ENCODE measurements at places on chromosomes 12 and 14. TPM values are rescaled to one million over a fixed set of nuclear protein-coding genes. Genes with fewer than 3 reads are reported as not detected.

The NKX2-8 gene
- total RNA-seq, result 0.46 TPM

GRCh38 chr14:71749613-71750238 lies 182.5 kb upstream of the RGS6 start:
- DNase-seq, result no peak

The IFNG-AS1 gene
- total RNA-seq, result not detected

DNA sequence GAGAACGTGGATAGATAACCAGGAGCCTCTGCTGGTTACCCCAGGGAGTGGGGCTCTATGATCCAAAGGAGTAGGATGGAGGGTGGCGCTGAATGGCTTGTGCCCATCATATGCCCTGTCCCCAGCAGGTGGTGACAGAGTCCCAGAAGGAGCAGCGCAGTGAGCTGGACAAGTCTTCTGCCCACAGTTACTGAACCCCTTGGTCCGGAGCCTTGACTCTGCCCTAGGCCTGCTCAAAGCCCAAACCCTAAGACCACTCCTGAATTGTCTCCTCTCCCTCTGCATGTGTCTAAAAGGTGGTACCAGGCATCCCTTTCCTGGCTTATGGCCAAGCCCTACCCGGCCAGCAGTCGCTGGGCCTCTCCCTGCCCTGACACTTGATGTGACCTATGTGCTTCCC lies 3.2 kb downstream of the PRPH start:
- no peak for DNase-seq

GRCh38 chr12:132259364-132259871 lies 70.0 kb downstream of the GALNT9 start:
- no peak for DNase-seq

The MGP gene
- 136 TPM for total RNA-seq

- DNase-seq, result no peak
These were observed 1.4 kb upstream of the HOXC10 start for GRCh38 chr12:53983568-53983949.

DNA sequence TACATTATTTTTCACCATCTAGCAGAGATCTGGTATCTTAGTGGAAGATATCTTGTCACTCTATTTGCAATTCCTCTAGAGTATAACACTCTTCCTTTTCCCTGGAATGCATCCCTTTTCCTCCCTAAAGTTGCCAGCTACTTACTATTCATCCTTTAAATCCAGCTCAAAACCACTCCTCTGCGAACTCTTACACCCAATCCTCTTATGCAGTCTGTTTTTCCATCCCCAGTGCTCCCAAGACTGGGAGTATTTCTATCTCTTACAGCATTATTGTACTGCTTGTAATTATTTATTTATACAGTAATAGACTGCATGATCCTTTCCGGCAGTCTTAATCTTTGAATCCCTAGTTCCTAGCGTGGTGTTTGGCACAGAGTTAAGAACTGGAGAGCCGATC lies 2.9 kb upstream of the SRGAP1 start:
- no peak for DNase-seq

DNA sequence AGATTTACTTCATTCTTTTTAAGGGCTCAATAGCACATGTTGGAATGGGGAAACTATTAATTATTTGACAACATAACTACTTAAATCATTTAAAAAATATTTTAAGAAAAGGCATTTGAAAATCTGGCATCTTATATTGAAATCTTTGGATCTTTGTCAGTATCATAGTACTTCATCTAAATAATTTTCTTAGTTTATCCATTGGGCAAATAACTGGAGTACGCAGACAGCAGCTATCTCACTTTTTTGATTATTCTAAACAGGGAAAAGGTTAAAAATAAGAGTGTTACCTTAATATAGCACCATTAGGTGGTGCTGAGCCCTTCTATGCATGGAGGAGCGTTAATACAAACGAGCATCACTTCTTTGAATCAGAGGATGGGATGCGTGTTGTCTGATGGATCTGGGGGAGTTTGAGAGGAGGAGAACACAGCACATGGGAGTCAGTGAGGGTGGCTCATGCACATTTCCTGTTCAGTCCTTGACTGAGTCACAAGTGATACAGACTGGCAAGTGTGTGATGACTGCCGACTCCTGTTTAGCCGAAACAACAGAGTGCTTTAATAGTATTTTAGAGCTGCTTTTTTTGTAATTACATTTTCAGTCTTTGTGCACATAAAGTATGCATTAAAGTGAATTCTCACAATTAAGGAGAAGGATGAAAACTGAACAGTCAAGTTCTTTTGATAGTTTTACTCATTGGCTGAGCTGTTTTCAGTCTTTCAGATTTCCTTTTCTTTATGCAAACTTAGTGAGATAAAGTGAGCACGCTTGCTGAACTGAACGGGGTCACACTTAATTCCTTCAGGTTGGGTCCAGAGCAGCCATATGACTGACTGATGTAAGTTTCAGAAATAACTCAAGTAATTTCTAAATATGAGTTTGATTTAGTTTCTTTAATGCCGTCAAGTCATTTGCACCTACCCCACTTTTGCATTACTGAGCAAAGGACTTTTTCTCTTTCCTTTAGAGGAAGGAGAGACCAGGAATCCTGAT lies 92.7 kb downstream of the DIP2B start:
- peak; percentile 44 for DNase-seq

The DHRS2 gene
- 0.28 TPM for total RNA-seq

DNA sequence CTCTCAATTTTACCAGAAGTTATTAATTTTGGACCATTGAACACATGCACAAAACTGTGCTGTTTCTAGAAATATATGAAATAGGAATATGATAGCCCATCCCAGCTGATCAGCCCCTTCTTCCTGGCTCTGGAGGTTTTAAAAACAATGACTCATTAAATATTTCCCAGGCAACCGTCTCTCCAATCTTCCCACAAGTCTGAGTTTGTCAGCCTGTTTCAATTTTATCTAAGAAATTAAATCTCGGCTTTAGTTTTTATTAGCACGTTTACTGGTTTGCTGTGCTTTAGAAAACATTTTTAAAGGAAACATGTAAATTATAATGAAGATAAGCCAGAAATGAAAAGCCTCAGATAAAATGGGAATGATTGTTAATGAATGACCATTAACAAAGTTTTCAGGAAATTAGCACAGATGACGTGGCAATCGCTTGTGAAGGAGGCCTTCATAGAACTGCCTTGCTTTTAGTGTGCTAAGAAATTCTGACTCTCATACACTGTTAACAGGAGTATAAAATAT lies 89.3 kb upstream of the RAP1B start:
- DNase-seq, result no peak

The JDP2 gene
- total RNA-seq, result 66.6 TPM

The MYRFL gene
- not detected for total RNA-seq

DNA sequence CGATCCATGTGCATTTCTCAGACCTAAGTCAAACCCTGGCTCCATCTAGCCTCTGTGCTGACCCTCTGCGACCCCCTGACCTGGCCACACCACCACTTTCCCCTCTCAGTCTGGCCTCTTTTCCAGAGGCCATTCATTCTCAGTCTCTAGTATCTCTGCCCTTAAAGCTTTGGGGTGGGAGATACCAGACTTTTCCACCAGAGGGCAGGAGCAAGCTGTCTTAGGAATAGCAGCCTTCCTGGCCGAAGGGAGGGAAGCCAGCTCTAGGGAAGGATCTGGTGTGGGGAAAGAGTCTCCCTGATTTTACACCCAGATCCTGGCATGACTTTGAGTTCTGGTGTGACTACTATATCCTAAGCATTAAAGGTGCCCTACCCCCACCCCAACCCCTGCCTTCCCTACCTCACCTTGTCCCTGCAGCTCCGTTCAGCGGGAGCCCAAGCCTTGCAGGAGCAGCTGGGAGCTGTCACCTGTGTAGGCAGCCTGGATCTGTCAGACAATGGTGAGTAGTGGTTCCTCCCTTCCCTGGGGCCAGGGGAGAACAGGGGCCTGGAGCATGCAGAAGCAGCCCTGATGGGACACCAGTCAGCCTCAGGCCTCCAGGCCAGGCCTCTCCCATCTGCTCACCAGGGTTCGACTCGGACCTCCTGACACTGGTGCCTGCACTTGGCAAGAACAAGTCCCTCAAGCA lies 6.6 kb downstream of the CARMIL3 start:
- DNase-seq, result peak; percentile 72

DNA sequence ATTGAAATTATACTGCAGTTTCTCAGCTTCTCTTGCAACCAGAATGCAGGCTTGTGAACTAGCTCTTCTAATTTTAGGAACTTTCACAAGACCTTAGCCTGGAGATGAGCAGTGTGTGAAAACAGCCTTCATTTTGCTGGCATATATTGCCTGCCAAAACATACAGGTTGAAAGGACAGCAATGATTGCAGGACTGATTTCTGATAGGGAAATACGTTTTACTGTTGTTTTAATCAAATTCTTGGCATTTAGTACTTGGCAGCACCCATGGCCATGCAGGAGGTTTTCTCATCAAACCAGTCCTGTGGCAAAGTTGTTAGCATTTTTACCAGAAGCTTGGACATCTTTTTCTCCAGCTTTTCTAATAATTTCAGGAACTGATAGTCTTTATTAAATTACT lies 91.9 kb upstream of the MUCL1 start:
- DNase-seq, result no peak

The BIN2 gene
- total RNA-seq, result 1.3 TPM

- no peak for DNase-seq
These were observed 25.6 kb downstream of the SETD1B start for GRCh38 chr12:121829250-121829918.

- no peak for DNase-seq
These were observed 60.0 kb downstream of the CFAP54 start for GRCh38 chr12:96549341-96549740.

The ERC1 gene
- 34.4 TPM for total RNA-seq

The SOAT2 gene
- total RNA-seq, result not detected

GRCh38 chr12:123834845-123835244 lies 72.7 kb downstream of the DNAH10 start:
- DNase-seq, result no peak

DNA sequence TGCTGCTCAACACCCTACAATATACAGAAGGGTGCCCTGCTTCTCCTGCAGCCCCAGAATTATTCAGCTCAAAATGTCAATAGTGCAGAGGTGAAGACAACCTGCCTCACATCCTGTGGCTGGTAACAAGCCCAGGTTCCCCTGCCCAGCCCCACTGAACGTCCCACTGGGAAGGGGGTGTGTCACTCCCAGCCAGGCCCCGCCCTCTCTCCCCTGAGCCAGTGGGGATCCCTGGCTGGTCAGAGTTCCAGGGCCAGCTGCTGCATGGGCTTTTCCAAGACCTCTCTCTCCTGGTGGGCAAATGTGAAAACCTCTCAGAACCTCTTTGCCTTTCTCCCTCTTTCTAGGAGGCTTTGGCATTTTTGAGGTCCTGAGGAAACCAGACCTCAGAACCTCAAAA lies 13.7 kb upstream of the LHX5 start:
- no peak for DNase-seq

DNA sequence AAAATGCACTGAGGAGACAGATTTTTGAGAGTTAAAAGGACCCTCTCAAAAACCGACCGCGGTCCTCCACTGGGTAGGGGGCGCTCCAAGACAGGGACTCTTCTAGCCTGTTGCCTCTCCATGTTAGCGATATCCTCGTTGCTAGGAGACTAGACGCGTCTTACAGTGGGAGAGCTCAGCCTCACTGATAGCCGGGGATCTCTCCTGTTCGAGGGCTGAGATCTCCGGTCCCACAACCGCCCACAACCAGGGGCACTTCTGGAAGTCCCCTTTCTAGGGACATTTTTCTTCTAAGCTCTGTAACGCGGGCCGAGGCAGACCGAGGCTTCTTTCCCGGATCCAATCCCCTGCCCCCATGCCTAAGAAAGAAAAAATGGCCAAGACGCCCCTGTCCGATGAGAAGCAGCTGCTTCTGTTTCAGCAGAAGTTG lies 21.3 kb downstream of the FKBP11 start:
- DNase-seq, result peak; percentile 73

GRCh38 chr14:90607141-90607540 lies 209.1 kb downstream of the TTC7B start:
- DNase-seq, result no peak

GRCh38 chr12:106490264-106490663 lies 92.5 kb upstream of the RFX4 start:
- DNase-seq, result no peak

- no peak for DNase-seq
These were observed 27.4 kb upstream of the DDHD1 start for GRCh38 chr14:53180272-53181221.

DNA sequence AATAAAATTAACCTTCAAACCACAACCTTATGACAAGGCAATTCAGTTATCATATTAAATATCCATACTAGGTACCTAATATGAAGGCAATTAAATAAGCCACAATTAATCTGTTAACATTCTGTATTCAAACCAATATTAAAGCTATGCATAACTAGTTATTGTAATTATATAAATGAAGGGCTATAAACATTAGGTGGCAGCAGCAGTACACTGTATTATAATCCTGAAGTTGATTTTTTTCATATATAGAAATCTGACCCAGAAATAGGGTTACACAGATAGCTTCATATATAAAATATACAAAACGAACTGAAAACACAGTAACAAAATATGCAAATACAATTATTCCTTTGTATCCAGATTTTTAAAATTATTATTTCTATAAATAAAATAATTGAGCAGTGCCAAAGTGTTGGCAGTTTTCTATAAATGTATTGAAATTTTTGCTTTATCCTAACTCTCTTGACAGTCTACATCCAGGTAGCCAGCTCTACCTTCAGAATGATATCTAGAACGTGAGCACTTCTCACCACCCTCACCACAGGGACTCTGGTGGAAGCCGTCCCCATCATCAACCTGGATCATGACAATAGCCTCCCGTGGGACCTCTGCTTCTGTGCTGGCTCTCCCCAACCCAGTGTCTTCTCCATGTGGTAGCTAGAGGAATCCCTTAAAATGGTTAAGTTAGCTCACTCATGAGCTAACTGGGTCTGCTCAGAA lies 136.2 kb downstream of the MED13L start:
- DNase-seq, result no peak

DNA sequence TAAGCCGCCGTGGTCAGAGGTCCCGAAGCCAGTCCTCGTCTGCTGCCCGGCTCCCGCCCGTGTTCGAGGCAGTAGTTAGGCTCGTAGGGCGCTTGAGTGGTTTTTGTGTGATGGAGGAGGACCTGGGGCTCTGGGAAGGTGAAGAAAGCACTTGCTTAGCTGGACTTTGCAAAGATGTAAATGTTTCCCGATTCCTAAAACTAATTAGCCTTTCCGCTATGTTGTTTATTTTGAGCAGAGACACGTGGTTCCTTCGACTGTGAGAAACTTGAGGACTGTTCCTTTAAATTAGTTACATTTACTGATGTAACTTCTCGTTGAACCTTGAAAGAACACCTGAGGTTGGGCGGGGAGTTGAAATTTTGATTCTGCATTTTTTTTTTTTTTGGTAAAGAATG lies 33.9 kb downstream of the MIA2 start:
- DNase-seq, result no peak

DNA sequence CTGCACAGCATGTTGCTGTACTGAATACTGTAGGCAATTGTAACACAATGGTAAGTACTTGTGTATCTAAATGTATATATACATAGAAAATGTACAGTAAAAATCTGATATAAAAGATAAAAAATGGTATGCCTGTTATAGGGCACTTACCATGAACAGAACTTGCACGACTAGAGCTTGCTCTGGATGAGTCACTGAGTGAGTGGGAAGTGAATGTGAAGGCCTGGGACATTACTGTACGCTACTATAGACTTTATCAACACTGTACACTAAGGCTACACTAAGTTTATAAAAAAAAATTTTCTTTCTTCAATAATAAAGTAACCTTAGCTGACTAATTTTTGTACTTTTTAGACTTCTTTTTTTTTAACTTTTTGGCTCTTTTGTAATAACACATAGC lies 24.2 kb upstream of the NEDD1 start:
- no peak for DNase-seq

The AKAP5 gene
- 5.3 TPM for total RNA-seq

The NXPH4 gene
- not detected for total RNA-seq

GRCh38 chr12:94073441-94074051 lies 74.8 kb upstream of the PLXNC1 start:
- no peak for DNase-seq

- DNase-seq, result no peak
These were observed 177.5 kb upstream of the DIO3 start for GRCh38 chr14:101383737-101384338.

Data from uterus (tissue), 4 donors.